Stimulated activated CD8-positive, alpha-beta memory T cell treated with anti-CD3 and anti-CD28 coated beads, Interleukin-4, amount 100 ng/mL, for 1 hour (primary cell): ENCODE measurements at places on chromosomes 1 and 21.

DNA sequence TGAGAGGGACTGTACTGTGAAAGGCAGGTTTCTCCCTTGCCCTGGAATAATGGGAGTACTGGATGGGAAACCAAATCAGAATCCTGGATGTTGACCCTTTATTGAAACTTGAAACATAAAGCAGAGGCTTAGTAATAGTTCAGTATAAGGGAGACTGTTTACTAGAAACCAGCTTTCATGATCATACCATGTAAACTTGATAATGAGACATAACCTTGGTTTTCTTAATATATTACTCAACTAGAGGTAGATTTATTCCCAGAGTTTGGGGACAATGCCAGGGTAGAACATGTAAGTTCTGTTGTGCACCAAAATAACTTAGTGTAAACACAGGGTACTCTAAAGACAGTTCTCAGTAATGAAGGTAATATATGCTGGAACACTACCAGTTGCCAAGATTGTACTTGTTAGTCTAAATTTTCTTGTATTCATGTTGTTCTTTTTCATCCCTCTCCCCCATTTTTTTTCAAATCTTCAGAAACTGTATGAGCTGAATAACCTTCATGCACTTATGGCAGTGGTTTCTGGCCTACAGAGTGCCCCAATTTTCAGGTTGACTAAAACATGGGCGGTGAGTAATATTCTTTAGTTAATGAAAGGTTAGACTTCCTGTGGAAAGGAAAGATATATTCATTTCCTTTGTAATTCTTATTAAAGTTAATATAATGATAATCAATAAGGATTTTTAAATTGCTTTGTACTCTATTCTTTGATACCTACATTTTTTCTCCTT is 49.6 kb downstream of the ANGPTL1 start:
- DNase-seq = no peak

DNA sequence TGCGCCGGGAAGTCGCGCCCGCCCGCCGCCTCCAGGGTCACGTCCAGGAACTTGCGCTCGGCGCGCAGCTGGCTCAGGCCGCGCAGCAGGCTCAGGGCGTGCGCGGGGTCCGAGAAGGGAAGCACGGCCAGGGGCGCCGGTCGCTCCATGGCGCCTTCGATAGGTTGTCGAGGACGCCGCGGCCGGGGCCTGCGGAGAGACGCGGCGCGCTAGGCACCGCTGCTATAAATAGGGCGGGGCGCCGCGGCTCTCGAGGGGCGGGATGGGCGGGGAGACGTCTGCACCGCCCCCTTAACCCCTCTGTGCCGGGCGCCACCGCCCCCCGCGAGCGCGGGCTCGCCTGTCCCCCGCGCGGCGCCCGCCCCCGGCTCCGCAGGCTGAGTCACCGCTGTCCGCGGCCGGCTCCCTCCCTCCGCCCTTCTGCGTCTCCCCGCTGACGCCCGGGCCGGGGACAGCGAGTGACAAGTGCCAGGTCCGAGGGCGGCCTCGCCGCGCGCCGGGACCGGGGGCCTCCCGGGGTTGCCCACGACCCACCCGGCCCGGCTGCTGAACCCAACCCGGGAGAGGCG is at the start of gene KLHL21:
Gene KLHL21, minus strand, starts transcription at position 201 of the 569 bp plus-strand sequence. Its CDS starts 52 bp downstream, at position 149.
- peak; percentile 79 for DNase-seq

DNA sequence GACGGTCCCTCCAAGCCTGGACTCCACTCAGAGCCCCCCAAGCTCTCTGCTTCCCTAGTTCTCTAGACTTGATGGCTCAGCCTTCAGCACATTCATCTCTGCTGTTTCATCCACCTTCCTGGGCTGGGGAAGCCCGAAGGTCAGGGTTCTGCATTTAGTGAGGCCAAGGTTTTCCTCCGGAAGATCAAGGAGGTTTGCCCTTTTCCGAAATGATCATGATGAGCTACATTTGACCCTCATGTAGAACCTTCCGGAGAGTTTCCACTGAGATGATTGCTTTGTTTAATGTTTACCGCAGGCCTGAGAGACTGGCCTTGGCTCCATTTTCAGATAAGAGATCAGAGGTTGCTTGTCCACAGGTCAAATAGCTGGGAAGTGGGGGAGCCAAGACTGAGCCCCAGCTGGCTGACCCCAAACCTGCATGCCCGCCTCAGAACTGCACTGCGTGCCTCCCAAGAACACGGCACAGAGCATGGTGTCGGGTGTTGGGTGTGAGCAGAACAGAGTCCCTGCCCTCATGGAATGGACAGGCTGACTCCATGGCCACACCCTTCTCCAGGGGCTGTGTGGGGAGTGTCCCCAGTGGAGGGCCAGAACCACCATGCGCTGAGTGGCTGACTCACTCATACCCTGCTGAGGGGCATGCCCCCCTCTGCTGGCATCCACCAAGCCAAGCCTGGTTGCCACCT is 200.8 kb upstream of the TMEM51 start:
- no peak for DNase-seq

GRCh38 chr1:190102757-190103326 is 374.8 kb downstream of the BRINP3 start:
- no peak for DNase-seq

GRCh38 chr1:104132382-104132973 is 382.8 kb downstream of the AMY1C start:
- DNase-seq = no peak

DNA sequence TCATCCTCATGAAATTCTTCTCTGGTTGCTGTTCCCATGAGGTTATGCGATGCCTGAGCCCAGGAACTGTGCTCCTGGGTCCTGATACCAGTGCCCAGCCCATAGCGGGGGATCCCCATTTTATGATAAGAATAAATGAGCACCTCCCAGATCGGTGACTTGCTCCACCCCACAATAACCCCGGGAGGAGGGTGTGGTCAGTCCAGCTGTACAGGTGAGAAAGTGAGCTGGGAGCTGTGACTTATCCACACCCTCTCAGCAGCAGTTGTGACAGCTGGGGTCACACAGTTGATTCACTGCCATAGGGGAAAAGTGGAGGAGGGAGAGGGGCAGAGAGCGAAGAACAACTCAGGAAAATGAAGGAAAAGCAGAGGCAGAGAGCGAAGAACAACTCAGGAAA is 33.4 kb downstream of the OR2G3 start:
- DNase-seq = no peak

GRCh38 chr1:61247881-61248752 is 165.8 kb downstream of the NFIA start:
- DNase-seq = no peak

DNA sequence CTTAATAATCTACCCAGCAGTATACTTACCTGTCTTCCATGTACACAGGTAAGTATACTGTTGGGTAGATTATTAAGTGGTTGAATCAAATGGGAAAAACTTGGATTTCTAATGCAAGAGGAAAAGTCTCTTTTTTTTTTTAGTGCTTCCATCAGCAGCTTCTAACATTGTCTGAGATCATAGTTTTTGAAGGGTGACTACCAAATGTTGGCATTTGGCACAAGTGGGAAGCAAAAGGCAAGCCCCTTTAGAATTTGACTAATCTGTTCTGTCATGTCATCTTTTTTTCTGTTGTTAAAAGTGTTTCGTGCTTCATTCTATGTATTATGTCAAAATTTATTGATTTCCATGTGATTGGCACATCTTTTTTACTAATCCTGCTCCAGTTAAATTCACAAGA is 547 bp downstream of the FMO1 start:
- DNase-seq = no peak

GRCh38 chr1:100627936-100628335 is 90.0 kb downstream of the GPR88 start:
- no peak for DNase-seq
